Fibroblast of skin of back (primary cell): ENCODE measurements at places on chromosomes 5 and 9.

GRCh38 chr9:93115486-93116071, 18.5 kb downstream of the NINJ1 start:
- DNase-seq = no peak

GRCh38 chr5:50684721-50685120, 18.3 kb downstream of the PARP8 start:
- DNase-seq = no peak

DNA sequence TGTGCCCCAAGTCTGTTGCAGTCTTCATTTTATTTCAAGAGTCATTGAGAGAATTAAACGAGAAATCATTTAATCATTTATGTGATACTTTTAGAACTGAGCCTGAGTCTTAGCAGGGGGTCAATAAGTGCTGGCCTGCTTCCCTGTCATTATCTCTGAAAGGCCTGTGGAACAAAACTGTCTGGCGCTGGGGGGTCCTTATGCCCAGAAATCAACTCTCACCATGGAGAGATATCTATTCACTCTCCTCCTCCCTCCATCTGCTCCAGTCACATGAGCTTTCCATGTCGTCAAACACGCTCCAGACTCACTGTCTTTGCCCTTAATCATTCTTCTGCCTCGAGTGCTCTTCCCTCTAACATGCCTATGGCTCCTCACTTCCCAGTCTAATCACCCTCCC, 136.8 kb downstream of the ESM1 start:
- DNase-seq = no peak

DNA sequence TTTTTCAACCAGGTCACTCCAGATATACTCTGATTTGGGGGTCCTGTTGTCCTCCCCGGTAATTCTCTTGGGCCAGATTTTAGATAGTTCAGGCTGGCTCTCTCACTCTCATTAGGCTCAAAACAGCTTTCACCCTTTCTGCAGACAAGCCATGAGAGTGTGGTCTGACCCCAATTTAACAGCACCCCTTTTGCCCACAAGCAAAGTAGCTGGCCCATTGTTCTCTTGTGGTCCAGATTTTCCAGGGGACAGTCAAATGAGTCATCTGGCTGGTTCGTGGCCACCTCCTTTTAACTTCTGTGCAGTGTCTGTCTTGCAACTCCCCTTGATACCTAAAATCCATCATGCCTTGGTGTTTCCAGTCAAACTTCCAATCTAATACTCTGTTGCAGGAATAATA, 16.5 kb downstream of the BHMT2 start:
- no peak for DNase-seq

GRCh38 chr5:41629897-41630296, 119.5 kb upstream of the PLCXD3 start:
- no peak for DNase-seq

DNA sequence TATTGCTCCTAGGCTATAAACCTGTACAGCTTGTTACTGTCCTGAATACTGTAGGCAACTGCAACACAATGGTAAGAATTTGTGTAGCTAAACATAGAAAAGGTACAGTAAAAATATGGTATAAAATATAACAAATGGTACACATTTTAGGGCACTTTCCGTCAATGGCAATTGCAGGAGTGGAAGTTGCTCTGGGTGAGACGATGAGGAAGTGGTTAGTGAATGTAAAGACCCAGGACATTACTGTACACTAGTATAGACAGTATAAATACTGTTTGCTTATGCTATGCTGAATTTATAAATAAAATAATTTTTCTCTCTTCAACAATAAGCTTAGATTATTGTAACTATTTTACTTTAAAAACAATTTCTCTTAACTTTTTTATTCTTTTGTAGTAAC, 15.6 kb upstream of the ADRB2 start:
- no peak for DNase-seq

GRCh38 chr5:103411711-103412110, 150.9 kb downstream of the NUDT12 start:
- DNase-seq = no peak

DNA sequence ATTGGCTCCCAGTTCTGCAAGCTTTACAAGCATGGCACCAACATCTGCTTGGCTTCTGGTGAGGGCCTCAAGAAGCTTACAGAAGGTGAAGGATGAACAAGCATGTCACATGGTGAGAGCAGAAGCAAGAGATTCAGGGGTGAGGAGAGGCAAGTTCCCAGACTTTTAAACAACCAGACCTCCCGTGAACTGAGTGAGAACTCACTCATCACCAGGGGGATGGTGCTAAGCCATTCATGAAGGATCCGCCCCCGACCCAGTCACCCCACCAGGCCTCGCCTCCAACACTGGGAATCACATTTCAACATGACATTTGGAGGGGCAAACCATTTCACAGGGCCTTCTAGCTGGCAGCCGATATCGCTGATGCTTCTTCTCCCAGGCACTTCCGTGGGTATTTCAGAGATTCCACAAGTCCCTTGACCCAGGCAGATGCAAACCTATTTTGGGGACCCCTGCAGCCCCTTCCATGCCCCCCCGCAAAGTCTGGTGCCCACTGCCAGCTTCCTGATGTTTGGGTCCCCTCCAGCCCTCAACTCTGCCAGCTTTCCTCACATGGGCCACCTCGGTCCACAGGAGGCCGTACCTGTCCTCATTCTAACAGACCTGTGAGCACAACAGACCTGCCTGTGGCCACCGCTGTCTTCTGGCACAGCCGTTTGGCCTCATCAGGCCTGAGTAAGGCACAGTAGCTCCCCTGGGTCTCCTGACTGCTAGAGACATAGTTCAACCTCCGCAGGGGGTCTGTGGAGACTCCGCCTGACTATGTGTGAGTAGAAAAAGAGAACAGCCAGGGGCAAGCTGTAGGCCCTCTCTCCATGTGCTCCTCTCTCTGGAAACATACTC, 60.7 kb upstream of the ANGPTL2 start:
- DNase-seq = peak; percentile 69

GRCh38 chr5:54049963-54050362, 260.4 kb downstream of the ARL15 start:
- DNase-seq = peak; percentile 77

GRCh38 chr9:96158909-96159575, 142.9 kb downstream of the HSD17B3 start:
- DNase-seq = peak; percentile 44

DNA sequence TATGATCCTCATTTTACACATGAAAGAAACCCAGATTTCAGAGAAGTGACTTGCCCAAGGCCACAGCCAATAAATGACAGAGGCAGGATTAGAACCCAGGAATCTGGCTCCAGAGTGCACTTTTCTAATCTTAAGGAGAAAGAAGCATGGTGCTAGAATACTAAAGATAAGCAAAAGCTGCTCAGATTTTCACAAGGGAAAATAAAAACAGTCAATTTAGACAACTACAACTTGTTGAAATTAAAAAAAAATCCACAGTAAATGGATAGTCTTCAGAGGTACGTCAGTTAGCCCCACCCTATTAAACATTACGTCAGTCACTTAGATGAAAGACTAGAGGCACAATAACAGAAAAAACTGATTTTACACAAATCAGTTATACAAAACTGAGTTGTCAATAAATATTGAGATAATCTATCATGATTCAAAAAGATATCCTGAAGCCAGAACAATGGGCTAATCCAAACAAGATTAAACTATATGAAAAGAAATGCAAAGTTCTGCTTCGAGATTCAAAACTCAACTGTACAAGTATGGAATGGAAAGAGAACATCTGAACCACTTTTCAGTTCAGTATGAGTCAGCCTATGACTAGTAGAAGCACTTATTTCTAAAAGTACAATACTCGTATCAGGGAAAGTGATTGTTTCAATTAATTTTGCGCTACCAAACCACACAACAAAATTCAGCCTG, 9.3 kb downstream of the TMEM245 start:
- peak; percentile 70 for DNase-seq

DNA sequence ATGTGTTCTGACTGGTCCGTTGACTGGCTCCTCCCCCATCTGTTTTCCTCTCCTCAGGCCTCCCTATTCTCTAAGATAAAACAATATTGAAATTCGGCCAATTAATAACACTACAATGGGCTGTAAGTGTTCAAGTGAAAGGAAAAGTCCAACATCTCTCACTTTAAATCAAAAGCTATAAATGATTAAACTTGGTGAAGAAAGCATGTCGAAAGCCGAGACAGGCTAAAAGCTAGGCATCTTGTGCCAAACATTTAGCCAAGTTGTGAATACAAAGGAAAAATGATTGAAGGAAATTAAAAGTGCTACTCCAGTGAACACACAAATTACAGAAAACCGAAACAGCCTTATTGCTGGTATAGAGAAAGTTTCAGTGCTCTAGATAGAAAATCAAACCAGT, 310.6 kb downstream of the SPOCK1 start:
- DNase-seq = no peak

DNA sequence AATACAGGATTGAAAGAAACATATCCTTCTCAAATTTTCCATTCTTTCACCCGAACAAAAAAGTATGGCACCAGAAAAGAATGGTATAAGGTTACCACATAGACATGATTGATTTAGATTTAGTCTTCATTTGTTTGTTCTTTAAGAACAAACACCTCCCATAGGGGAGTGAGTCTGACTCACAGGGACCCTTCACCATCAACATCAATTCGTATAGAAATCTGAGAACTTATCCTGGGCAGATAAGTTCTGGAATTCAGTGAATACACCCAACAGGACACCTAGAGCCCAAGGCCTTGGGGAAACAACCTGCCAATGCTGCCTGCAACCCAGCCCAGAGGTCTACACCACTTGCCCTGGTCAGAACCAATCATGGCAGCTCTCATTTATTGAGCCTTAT, 46.2 kb downstream of the LHFPL2 start:
- DNase-seq = no peak

DNA sequence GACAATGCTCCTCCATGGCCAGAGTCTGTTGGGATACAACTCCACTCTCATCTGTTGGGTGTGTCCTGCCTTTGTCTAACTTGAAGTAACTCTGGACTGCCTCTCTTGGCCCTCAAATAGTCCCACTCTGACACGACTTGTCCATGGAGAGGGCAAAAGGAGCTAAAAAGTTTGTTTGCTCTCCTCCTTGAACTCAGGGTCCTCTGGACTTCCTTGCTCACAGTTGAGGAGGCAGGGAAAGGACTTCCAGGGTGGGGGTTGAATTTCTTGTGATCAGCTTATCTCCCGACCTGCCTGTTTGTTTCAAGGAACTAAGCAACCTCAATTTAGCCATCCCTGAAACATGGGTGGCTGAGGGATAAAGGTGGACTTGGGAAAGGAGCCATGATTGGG, 11.7 kb downstream of the DNAJB5 start:
- no peak for DNase-seq

DNA sequence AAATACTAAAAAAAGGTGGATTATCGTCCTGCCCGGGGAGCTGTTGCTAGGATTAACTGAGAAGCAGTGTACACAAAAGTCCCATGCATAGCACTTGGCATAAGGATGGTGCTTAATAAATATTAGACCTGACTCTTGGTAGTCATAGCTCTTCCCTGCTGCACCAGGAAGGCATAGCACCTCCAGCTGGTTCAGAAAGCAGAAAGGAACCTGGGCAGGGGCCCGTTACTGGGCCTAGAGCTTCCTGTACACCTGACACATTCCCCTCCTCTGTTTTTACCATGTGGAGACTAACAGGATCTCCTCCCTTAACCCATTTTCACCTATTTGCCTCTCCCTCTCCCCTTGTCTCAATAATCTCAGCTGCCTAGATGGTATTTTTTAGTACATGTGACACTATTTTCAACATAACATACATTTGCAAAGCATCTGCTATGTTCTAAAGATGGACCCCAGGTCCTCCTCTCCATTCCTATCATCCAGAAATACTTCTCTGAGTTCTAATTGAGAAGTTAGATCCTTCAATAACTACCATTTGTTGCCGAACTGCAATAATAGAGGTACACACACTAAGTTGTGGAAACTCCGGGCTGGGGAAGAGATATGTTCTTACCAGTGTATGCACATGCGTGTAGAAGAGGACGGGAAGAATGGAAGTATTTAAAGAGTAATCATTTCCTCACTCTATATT, 3.2 kb upstream of the ANP32B start:
- DNase-seq = no peak

- DNase-seq = peak; percentile 19
These were observed 53.3 kb downstream of the RAPGEF6 start for GRCh38 chr5:131581702-131582101.

GRCh38 chr9:82810915-82811314, 252.0 kb downstream of the RASEF start:
- peak; percentile 58 for DNase-seq

DNA sequence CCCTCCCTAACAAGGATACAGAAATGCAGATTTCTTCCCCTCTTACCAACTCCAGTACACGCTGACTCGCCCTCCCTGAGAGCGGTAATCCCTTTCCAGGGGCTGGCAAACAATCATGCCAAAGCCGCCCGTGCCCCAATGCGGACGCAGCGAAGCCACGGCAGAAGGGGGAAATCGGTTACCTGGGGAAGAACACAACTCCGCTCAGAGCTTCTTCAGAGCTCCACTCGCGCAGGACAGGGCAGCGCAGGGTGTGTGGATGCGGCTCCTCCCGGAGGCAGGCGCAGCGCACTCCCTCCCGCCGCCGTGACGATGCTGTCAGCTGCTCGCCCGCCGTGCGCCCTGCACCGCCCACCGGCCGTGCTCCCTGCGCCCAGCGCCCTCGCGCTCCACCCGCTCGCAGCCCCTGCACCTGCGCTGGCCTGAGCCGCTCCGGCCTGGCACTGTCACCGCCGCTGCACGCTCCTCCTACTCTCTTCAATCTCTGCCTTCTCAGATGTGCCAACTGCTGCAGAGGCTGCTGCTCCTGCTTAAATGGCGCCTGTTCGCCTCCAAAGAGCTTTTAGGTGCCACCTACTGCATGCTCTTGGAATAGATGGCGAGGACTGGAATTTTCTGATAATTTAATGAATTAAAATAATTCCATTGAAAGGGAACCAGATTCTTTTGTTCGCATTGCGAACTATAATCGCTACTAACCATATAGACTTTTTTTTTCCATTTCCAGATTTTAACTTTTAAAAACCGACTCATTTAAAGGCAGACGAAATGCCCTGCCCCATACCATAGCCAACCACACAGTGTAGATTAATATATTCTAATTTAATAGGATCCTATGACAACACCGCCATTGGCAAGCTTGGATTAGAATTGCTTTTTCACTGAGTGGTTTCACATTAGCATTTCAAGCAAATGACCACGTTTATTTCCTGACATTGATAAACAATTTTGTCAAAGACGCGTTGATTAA, at the start of gene DIRAS2:
TSS of gene DIRAS2 (minus strand) at position 255 of the 970 bp plus-strand sequence. CDS start 28,997 bp downstream, outside the sequence.
- DNase-seq = peak; percentile 56

GRCh38 chr5:91106842-91107511, 276.1 kb downstream of the ARRDC3 start:
- no peak for DNase-seq

GRCh38 chr5:68224509-68225187, 9.1 kb downstream of the PIK3R1 start:
- DNase-seq = no peak

DNA sequence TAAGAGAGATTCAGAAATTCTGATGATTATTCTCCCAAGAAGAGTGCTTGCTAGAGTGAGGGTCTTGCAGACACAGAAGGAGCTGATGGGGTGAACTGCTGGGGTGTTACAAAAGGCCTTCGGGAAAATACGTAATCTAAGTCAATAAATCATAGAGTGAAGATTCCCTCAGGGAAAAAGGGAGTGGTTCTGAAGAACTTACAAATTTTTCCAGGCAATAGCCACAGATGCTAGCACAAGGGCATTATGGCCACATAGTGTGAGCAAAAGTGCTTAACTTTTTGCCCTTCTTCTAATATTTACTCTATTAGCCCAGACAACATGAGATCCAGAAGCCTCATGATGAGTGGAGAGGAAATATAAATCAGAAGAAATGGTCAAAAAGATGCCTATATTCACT, 137.3 kb downstream of the TMC1 start:
- no peak for DNase-seq

- DNase-seq = peak; percentile 4
These were observed 48.5 kb downstream of the PCSK5 start for GRCh38 chr9:75938946-75939345.
